Naive B cell (primary cell): ENCODE measurements at places on chromosomes 5 and 9.

GRCh38 chr9:96490534-96491078 lies 40.6 kb downstream of the HABP4 start:
- no peak for DNase-seq

DNA sequence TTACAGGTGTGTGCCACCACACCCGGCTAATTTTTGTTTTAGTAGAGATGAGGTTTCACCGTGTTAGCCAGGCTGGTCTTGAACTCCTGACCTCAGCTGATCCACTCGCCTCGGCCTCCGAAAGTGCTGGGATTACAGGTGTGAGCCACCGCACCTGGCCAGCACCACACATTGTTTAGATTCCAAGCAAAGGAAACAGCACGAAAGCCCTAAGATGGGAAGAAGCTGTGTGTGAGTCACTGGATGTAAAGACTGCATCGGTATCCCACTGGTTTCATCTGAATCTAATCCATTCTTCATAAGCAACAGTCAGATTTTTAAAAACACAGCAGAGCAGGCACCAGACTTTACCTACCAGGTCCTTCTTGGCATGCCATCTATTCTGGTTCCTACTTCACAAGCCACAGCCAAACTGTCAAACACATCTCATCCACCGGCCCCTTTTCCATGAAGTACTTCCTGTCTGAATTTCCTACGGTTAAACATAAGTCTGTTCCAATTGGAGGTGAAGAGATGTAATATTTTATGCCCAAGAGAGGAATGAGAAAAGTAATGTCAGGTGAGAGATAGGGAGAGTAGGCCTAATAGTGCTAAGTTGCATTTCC lies 17.4 kb downstream of the UBTD2 start:
- no peak for DNase-seq

DNA sequence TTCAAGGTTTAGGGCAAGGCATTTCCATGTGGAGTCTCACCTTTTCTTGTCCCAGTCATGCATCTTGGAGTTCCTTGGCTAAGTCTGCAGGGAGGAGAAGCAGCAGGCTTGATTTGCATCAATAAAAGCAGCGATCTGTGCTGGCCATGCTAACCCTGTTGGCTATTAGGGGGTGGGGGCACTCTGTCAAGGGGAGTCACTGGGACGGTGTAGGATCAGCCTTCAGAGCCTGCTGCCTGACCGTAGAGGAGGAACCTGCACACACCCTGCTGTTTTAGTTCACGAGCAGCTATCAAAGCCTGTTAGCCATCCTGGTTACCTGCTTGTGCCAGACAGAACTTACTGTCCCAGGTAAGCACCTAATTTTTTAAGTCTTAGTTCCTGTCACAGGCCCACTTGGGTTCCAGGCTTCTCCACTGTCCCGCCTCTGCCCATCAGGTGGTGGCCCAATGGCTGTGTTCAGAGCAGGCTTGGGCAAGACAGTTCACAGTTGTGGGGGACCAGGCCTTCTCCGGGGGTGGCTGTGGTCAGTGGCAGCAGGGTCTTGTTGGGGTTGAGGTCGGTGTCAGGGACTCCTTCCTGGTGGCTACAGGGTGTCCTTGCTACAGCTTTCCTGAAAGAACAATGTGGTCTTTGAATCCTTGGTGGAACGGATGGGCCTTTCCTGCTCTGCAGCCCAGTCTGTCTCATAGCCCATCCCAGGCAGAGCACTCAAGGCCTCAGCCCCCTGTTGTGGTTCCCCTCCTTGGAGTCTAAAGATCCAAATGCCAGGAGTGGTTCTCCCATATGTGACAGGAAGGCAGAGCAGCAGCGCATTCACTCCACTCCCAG lies 43.7 kb downstream of the SECISBP2 start:
- DNase-seq, result no peak

DNA sequence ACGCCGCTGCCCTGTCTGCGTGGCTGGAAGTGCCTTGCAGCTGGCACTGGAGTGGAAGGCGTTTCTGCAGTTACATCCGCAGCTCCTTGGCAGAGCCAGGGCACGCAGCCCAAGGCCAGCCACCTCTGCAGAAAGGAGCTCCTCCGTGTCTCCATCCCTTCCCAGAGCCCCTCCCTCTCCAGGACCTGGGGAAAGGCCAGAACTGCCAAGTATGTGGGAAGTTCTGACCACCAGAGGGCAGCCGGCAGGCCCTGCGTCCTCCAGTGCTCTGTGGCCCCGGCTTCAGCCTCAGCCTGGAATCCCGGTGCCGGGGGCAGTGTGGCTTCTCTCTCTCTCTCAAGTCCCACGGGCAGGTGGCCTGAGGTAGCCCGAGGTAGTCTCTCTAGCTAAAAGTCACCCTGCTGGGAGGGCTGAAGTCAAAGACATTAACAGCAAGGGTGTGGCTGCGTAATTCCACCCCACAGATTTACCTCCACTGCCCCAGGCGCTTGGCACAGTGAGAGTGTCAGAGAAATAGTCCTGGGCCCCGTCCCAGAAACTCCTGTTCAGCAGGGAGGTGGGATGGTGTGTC lies 101.7 kb upstream of the FCN2 start:
- no peak for DNase-seq

GRCh38 chr9:2229109-2229721 lies 214.1 kb downstream of the SMARCA2 start:
- DNase-seq, result no peak

- DNase-seq, result no peak
Measured at GRCh38 chr9:130535818-130536521, 43.4 kb upstream of the FUBP3 start.

DNA sequence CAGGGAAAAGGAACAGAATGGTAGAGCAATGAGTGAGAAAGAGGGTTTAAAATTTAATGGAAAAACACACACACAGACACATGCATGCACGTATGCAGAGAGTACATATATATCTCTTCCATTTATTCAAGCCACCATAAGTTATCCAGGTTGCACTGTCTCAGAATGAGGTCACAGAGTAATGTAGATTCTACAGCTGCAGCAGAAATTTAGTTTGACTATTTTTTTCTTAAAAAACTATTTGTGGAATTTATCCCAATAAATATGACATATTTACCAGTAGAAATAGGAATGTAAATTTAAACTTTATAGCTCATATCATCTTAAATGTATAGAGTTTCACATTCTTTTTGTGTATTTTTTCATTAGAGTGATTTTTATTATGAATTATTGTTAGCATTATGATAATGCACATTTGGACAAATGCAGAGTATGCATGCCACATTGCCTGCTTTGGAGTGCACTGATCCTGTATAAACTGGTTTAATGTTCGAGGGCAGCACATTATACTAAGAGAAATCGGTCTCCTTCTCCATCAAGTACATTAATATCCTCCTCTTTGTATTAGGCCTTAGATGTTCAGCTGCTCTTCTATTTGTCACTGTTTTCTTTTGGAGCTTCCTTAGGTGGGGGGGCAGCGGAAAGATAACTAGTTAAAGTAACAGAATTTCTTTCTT lies 216.3 kb upstream of the TARS1 start:
- no peak for DNase-seq

- no peak for DNase-seq
Measured at GRCh38 chr5:53882676-53883031, 322.2 kb downstream of the NDUFS4 start.
